ENCODE measurements at places on chromosomes 7 and 10. TPM values are rescaled to one million over a fixed set of nuclear protein-coding genes. Genes with fewer than 3 reads are reported as not detected.

Gene SMKR1
- not detected for total RNA-seq

Gene PON1
- not detected for total RNA-seq

Gene PIK3CG
- 1.8 TPM for total RNA-seq

Gene LAMB1
- 22.5 TPM for total RNA-seq

Gene NCF1
- total RNA-seq: 1.8 TPM

Gene AKR1C2
- total RNA-seq: 686 TPM

DNA sequence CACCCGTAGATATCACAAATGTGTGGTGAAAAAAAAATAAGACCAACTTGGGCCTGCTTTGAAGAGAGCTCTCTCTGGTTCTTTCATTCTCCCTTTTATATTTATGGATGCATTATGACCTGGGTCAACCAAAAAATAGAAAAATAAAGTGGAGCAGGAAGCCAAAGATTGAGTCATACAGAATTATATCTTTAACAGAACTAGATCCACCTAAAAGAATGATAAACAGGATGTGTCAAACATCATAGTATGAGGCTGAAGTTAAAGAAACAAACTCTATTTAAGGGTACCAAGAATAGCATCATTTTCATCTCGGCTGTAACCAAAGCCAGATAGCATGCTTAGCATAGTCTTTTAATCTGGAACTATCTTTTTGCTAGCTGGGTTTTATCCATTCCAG, 28.8 kb upstream of the NMT2 start:
- no peak for DNase-seq
- no peaks in the 10 kb centered on the region for H3K27me3 ChIP-seq
- H3K27ac ChIP-seq: no peak overlapping the region
- no peak overlapping the region for H3K4me3 ChIP-seq
- H3K36me3 ChIP-seq: no peaks in the 10 kb centered on the region

GRCh38 chr10:69384320-69384719, 32.4 kb downstream of the TACR2 start:
- no peak overlapping the region for H3K4me3 ChIP-seq
- no peaks in the 10 kb centered on the region for H3K27me3 ChIP-seq
- H3K27ac ChIP-seq: peak overlapping the region; percentile 84
- H3K36me3 ChIP-seq: peaks cover 98% of the 10 kb centered on the region
- DNase-seq: no peak

GRCh38 chr7:55508221-55509011, 63.9 kb downstream of the VOPP1 start:
- no peak for DNase-seq
- H3K27me3 ChIP-seq: no peaks in the 10 kb centered on the region
- H3K4me1 ChIP-seq: peaks cover 10% of the 10 kb centered on the region
- peaks cover 8% of the 10 kb centered on the region for H3K36me3 ChIP-seq
- H3K27ac ChIP-seq: no peak overlapping the region

DNA sequence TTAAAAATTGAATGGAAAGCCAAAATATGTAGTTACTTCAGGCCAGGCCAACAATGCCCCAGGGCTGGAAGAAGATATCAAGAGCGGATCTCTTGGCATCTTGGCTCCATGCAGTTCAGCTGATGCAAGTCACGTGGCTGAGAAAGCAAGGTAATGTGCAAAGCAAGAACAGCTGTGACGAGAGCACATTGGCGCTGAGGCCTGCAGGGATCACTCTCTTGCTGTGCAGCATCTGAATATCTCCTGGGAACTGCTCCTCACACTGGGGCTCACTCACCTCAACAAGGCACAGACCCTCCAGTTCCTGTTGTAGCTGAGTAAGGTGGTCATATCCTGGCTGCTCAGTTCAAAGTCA, 14.0 kb downstream of the AKR1B1 start:
- H3K4me3 ChIP-seq: no peak overlapping the region
- peaks cover 9% of the 10 kb centered on the region for H3K4me1 ChIP-seq
- H3K27me3 ChIP-seq: no peaks in the 10 kb centered on the region
- no peak for DNase-seq
- peaks cover 100% of the 10 kb centered on the region for H3K36me3 ChIP-seq
- no peak overlapping the region for H3K27ac ChIP-seq

DNA sequence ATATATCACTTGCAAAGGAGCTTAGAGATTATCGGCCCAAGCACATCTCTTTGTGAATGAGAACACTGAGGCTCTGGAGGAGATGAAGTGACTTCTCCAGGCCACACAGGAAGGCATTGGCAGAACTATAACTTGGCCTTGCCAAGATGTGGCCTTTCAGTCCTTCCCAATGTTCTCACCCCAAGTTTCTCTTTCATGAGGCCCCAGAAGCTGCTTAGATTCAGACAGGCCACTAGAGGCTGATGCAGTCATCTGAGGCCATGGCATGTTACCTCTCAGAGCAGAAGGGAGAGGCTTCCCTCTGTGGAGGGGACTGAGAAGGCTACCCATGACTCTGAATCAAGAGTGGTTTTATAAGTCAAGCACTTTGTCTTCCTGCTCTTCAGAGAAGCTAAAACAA, 1003.7 kb downstream of the LRMDA start:
- H3K27me3 ChIP-seq: no peaks in the 10 kb centered on the region
- no peak overlapping the region for H3K4me3 ChIP-seq
- H3K36me3 ChIP-seq: no peaks in the 10 kb centered on the region
- H3K27ac ChIP-seq: no peak overlapping the region

DNA sequence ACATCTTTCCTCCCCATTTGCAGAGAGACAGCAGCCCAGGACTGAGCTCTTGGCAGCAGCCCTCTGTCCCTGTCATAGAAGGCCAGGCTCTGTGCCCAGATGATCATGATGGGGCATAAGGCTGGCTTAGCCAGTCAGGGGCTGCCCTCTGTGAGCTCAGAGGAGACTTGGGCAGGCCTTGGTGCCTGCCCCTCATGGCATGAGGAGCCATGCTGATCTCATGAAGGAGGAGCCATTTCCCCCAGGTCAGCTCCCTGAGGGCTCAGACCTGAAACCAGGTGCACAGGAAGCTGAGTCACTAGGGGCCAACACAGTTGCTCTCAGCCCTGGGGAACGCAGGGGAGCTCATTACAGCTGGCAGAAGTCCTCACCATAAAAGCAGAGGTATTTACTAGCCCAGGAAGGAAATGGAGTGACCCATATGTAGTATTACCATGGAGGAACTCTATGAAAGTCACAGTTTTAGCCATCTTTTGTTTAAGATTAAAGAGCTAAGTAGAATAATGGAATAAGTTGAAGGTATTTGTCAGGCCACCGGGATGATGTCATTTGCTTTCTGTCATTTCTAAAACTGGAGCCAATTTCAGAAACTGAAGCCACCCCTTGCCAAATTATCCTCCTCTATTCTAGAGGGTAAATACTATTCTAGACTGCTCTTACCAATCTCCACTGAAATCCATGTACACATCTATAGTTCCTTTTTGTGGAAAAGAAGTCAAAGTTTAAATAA, 362.4 kb upstream of the ZNF32 start:
- no peak overlapping the region for H3K27ac ChIP-seq
- H3K4me1 ChIP-seq: peaks cover 14% of the 10 kb centered on the region
- H3K4me3 ChIP-seq: no peak overlapping the region
- H3K36me3 ChIP-seq: no peaks in the 10 kb centered on the region
- no peaks in the 10 kb centered on the region for H3K27me3 ChIP-seq

GRCh38 chr7:4129481-4130122, 552.5 kb upstream of the FOXK1 start:
- H3K4me3 ChIP-seq: no peak overlapping the region
- no peaks in the 10 kb centered on the region for H3K36me3 ChIP-seq
- H3K27ac ChIP-seq: no peak overlapping the region
- no peak for DNase-seq

DNA sequence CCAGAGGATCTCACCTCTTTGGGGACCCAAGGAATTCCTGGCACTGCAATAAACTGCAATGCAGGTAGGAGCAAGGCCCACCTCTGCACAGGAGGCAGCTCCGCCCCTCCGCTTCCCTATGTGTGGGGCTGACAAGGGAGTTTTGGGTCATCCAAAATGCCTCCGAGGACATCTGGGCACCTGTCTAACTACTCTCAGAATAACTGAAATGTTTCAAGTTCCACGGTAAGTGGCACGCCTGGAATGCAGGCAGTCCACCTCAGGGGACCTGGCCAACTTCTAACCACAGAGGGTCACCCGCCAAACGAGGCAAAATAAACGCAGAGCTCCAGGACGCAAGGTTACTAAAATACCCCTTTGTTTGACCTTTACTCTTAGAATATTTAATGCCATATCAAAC, 102.5 kb downstream of the FGFR2 start:
- no peak overlapping the region for H3K27ac ChIP-seq
- H3K4me3 ChIP-seq: no peak overlapping the region
- peaks cover 61% of the 10 kb centered on the region for H3K36me3 ChIP-seq
- no peaks in the 10 kb centered on the region for H3K27me3 ChIP-seq
- H3K4me1 ChIP-seq: no peaks in the 10 kb centered on the region
- no peak for DNase-seq

DNA sequence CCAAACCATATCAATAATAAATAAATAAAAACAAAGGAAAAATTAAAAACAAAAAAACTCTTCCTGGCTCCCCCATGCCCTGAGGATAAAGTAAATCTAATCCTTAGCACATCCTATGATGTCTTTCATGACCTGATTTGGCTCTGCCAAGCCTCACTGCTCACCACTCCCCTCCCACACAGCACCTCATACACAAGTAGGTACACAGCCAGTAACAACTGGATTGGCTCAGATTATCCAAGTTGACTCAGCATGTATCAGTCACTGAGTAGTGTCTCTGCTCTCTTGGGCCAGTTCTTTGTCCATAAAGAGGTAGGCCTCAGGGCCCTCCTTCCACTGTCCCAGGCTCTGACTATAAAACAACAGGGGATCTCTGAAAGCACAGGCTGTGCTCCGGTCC, 99.6 kb downstream of the STRA8 start:
- DNase-seq: no peak
- H3K36me3 ChIP-seq: no peaks in the 10 kb centered on the region
- no peaks in the 10 kb centered on the region for H3K4me1 ChIP-seq
- no peak overlapping the region for H3K27ac ChIP-seq
- no peak overlapping the region for H3K4me3 ChIP-seq

DNA sequence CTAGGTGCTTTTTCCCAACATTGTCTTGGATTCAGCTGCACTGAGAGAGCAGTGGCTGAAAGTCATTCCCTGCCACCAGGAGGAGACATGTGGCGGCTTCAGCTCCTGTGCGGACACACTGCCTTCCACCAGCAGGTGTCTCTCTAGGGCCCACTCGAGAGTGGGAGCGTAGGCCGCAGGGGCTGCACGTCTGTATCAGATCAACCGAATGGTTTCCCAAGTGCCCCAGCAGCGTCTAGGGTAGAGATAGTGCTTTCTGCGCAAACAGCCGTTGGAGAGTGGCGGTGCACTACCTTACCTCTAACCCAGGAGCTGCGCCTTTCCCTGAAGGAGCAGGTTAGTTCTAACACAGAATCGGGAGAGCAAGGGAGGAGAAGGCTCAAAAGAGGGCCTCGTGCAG, 31.7 kb downstream of the PAPOLB start:
- H3K4me3 ChIP-seq: no peak overlapping the region
- H3K36me3 ChIP-seq: peaks cover 7% of the 10 kb centered on the region
- no peak for DNase-seq
- no peaks in the 10 kb centered on the region for H3K4me1 ChIP-seq
- no peaks in the 10 kb centered on the region for H3K27me3 ChIP-seq
- no peak overlapping the region for H3K27ac ChIP-seq

DNA sequence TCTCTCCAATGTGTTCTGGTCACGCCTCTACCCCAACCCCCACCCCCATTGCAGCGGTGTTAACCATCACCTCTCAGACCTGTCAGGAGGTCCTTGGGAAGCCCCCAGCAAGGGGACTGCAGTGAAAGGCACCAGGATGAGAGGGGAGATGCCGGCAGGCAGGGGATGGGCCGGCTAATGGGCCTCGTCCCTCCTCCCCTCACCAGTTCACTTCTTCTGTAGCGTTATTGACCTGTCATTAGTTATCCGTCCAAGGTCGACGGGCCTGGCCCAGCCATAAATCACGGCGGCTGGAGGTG, 18.8 kb downstream of the POLL start:
- no peak overlapping the region for H3K27ac ChIP-seq
- no peak for DNase-seq
- no peak overlapping the region for H3K4me3 ChIP-seq
- peaks cover 72% of the 10 kb centered on the region for H3K27me3 ChIP-seq
- peaks cover 22% of the 10 kb centered on the region for H3K4me1 ChIP-seq
- no peaks in the 10 kb centered on the region for H3K36me3 ChIP-seq

GRCh38 chr10:70551466-70551865, 51.1 kb downstream of the PRF1 start:
- no peaks in the 10 kb centered on the region for H3K4me1 ChIP-seq
- H3K36me3 ChIP-seq: no peaks in the 10 kb centered on the region
- H3K27ac ChIP-seq: peak overlapping the region; percentile 21
- H3K27me3 ChIP-seq: no peaks in the 10 kb centered on the region

GRCh38 chr10:127081851-127082345, 114.5 kb downstream of the INSYN2A start:
- no peak for DNase-seq
- no peaks in the 10 kb centered on the region for H3K4me1 ChIP-seq

- H3K4me1 ChIP-seq: no peaks in the 10 kb centered on the region
- H3K27ac ChIP-seq: no peak overlapping the region
- H3K36me3 ChIP-seq: no peaks in the 10 kb centered on the region
- H3K27me3 ChIP-seq: no peaks in the 10 kb centered on the region
Observed at GRCh38 chr7:13844954-13845353, 144.5 kb downstream of the ETV1 start.

DNA sequence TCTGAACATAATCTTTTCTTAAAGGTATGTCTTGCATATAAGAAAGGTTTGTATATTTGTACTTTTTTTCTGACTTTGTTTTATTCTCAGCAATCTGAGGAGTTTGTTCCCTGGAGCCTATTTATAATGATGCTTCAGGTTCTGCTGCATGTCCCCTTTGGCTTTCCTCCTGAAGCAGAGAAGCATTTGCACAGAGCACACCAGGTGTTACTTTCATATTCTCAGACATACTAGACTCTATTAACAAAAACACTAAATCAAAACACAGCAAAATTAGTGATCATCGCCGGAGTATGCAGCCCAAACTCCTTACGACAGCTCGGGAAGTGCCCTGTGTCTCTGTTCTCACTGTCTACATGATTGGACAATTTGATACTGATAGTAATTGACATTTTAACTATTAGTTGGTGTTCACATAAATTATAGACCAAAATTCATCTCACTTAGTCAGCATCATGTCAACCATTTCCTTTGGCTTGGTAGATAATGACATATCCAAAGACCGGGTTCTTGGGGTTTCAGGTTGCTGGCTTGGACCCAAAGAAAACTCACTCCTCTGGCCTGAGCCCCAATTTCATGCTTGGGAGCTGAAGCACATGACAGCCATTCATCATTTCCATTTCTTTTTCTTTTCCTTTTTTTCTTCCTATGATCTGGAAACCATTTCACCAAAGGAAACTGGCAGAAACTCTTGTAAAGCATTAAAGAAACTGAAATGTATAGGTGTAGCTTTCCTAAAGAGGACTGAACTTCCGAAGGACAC, 400.1 kb upstream of the NRP1 start:
- no peaks in the 10 kb centered on the region for H3K36me3 ChIP-seq
- H3K4me3 ChIP-seq: no peak overlapping the region
- no peak for DNase-seq

DNA sequence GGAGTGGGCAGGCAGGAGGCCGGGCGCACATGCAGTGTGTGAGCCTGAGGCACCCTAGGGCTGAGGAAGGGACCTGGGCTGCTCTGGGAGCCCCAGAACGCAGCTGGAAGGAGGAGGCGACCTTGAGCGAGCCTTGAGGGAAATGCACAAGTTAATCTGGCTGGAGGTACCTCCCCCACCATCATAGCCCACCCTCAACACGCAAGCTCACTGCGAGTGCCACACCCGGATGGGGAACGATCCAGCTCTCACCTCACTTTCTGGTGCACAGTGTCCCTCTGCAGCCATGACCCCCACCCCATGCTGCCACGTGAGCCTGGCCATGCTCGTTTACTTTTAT, 162.4 kb upstream of the PPP2R2D start:
- no peak for DNase-seq
- no peak overlapping the region for H3K27ac ChIP-seq
- H3K27me3 ChIP-seq: peaks cover 36% of the 10 kb centered on the region
- no peak overlapping the region for H3K4me3 ChIP-seq

GRCh38 chr10:31288962-31289361, 30.1 kb upstream of the ZEB1 start:
- H3K4me3 ChIP-seq: no peak overlapping the region
- DNase-seq: no peak
- no peak overlapping the region for H3K27ac ChIP-seq
- no peaks in the 10 kb centered on the region for H3K36me3 ChIP-seq
